Lung (tissue), 17 donors: ENCODE measurements at places on chromosomes 1 and 21.
A peak's percentile ranks its signal among the peaks of the same experiment; 100 is the strongest.

GRCh38 chr1:84103197-84103992 is 40.7 kb upstream of the PRKACB start:
- DNase-seq: peak; percentile 36

DNA sequence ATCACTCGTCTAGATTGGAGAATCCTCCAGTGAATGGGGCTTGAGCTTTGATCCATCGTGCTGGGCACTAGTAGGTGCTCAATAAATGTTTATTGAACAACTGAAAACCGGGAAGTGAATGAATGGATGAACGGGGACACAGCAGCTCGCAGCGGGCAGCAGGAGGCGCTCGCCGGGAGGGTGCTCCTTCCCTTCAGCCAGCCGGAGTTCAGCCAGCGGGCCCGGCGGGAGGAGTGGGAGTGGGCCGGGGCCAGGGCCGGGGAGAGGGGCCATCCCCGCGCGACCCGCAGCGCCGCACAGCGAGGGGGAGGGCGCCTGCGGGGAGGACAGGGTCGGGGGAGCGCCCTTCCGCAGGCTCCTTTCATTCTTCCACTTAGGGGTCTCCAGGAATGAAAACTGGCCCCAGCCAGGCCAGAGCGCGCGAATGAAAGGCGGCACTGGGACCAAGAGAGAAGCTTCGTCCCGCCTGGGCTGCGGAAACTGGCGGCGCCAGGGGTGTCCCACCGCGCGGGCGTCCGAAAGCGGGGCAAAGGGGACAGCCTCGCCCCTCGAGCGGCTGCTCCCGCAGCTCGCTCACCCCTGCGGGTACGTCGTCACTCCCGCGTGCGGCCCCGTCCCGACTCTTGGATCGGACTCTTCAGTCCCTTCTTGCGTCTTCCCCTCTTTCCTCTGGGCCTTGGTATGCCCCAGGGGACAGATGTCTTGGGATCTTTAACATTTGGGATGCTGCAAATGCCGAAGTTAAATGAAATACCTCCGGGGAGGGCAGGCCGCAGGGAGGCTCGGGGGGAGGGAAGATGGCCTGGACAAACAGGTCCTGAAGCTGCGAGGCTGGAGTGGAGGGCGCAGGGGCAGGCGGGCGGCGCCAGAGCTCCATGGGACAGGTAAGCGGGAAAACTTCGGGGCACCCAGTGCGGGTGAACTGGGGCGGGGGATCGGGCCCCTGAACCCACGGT is 3.6 kb upstream of the INAVA start:
- DNase-seq: peak; percentile 82

DNA sequence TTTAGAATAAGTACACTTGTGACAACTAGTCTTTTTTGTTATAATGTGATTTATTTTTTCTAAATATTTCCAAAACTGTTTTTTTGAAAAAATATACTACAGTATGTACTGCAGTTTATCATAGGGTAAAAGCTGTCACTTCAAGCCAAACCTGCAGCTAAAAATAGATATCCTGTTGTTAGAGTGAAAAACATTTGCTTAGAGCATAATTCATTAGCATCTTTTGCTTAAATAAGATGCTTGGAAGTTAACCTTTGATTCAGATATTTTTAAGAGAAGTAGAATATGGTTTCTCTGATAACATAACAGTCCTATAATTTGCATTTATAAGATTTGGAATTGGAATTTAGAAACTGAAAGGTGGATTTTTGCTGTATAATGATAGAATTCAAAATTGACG is 21.5 kb downstream of the PRKACB start:
- DNase-seq: no peak

- no peak for DNase-seq
These were observed 140.7 kb upstream of the AJAP1 start for GRCh38 chr1:4513685-4514084.

GRCh38 chr21:38266732-38267131 is 9.9 kb downstream of the KCNJ15 start:
- DNase-seq: no peak

DNA sequence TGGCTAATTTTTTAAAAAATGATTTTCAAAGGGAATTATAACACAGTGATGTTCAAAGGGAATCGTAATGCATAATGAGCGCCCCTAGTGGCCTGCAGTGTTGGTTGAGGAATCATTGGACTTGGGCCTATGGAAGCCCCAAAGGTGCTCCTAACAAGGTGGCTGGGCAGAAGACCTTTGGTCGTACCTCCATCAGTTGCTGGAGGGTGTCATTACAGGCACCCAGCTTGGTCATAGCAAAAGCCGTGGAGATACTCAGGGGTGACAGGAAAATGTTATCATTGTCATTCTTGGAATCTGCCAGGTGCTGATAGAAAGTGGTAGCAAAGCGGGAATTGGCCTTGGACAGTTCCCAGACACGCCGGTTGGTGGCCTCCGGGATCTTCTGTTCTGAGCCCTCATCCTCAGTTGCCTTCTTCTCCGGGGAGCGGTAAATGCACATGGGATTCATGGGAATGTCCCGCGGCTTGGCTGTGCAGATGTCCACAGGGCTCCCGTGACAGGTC is 2.7 kb downstream of the SERPINC1 start:
- DNase-seq: no peak

DNA sequence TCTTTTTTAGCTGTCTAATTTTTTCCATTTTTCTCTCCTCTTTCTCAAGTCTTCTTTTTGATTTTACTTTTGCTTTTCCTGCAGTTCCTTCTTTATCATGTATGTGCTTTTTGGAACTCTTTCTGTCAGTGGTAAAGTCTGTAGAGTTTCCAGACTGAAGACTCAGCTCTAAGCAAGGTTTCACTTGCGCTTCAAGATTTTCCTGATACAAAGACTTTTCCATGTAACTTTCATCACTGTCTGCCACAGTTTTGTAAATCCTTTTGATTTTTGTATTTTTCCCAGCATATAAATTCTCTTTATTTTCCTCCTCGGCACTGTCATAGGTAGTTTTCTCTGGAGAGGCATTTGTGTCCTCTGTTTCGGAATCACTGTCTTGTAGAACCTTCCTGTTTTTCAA is 5.5 kb downstream of the CLSPN start:
- no peak for DNase-seq

GRCh38 chr1:2194898-2195673 is 514 bp upstream of the FAAP20 start:
- peak; percentile 92 for DNase-seq

- peak; percentile 20 for DNase-seq
These were observed 4.1 kb upstream of the BTG3 start for GRCh38 chr21:17616831-17617230.

GRCh38 chr1:33735624-33736023 is 128.3 kb upstream of the HMGB4 start:
- DNase-seq: no peak

DNA sequence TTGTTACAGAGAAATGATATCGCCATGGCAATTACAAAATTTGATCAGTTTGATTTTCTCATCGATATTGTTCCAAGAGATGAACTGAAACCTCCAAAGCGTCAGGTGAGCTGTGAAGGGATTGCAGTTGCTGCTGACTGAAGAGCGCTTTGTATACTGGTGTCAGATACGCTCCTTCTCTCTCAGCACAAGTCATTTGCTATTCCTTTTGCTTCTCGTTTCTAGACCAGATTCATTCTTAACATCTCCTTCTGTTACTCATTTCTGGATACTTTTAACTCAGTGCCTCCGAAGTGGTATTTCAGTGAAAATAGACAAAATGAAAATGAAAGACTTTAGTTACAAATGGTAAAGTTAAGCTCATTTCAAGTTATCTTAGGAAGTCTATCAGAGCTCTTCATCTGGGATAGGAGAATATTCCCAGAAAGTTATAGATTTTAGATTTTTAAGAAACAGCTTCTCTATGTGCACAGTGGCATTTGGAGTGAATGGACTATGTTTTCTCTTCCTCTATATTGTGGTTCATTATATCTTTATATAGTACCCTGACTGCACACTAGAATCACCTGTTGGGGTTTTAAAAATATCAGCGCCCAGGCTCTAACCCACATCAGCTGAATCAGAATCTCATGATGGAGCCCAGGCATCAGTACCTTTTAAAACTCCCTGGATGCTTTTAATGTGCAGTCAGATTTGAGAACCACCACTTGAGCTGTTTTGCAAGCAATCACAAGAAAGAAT is 30.3 kb upstream of the KCNQ4 start:
- no peak for DNase-seq

- DNase-seq: peak; percentile 96
These were observed 19.3 kb upstream of the POFUT2 start for GRCh38 chr21:45306832-45307571.
